ENCODE measurements at places on chromosomes 2 and 18.

- DNase-seq: no peak
These were observed 153.0 kb upstream of the ITGA4 start for GRCh38 chr2:181304011-181304844.

GRCh38 chr2:75820693-75821092 lies 110.0 kb upstream of the GCFC2 start:
- no peak for DNase-seq

DNA sequence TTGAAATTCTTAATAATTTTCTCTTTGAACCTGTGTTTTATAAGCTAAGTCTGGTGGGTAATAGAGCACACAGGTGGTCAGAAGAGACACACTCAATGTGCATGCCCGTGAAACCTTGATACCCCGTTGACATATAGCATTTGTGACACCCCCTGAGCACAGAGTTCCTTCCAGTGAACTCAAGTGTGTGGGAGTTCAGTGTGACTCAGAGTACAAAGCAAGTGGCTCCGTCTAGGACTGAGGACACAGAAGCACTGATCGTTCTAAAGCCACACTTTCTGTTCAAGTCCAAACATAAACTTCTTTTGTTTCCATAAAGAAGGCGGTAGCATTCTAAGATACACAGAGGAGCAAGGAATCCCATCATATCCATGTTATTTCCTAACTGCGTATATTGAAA lies 523.6 kb downstream of the PID1 start:
- DNase-seq: no peak

GRCh38 chr2:8886876-8887275 lies 49.5 kb upstream of the KIDINS220 start:
- DNase-seq: no peak

DNA sequence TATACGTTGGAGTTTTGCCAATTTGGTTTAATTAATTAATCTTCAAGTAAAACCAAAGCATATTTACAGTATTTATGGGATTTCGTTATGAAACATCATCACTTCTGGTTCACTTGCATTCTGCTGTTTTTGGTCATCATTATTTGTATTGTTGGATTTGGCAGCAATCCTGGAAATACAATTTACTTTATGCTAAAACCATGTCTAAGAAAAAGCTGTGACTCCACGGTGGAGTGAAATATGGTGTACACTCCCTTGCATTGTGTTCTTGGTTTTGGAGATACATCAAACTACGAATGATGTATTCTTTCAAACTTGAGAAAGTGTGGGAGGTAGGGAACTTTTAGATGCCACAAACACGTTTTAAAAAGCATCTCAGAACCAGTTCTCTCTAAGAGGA lies 106.4 kb downstream of the CTAGE1 start:
- no peak for DNase-seq

DNA sequence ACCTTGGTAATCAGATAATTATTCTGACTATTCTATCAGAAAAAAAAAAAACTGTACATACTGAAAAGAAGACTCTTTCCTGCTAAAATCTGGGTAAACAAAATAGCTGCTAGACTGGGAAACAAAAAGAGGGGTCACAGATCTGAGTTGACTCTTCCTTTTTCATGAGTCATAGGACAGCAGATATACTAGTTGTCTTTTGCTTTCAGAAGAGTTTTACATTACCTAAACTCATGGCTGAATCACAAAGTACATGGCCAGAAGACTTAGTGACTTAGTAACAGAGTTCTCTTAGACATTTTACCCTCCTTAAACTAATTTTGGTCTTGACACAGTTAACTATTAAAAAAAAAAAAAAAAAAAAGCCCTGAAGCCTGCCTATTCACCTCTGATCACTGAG lies 834.0 kb upstream of the FSHR start:
- DNase-seq: no peak

GRCh38 chr2:12455661-12456060 lies 261.1 kb upstream of the TRIB2 start:
- no peak for DNase-seq

GRCh38 chr2:122366969-122367645 lies 611.7 kb downstream of the TSN start:
- DNase-seq: no peak

DNA sequence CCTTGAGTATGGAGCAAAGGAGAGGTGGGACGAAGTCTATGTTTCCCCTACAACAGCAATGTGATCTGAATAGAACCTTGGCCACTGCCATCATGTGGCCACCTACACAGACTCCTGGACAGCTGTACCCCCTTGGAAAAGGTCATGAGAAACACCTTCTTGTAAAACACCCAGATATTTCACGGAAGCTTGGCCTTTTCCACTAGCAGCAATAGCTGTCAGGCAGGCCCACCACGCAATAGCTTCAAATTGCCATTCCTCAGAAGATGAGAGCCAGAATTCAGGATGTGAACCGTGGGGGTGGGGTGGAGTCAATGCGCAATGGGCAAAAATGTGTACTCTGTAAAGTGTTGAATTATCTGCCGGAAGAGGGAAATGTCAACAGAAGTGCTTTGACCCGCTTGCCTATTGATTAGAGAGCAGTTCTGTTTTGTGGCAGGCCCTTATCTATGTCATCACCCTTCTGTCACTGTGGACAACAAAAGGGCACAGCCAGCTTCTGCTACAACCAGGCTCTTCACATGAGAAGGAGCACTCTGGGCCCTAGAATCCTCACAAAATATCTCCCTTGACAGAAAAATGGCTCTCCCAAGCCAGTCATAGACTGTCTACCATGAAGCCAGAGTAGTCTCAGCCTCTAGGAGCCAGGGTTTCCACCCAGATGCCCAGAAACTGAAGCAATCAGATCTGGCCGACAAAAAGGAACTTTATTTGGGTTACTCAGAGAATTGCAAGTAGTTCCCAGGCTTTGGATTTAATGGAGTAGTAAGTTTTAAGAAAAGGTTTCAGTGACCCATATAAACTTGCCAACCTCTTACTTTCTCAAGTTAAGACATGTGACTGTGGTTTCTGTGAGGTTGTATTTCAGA lies 9.5 kb downstream of the INPP1 start:
- DNase-seq: no peak

GRCh38 chr2:71454221-71455010 lies 1.1 kb downstream of the DYSF start:
- no peak for DNase-seq

GRCh38 chr2:216698895-216699294 lies 3.5 kb upstream of the IGFBP5 start:
- DNase-seq: no peak

- no peak for DNase-seq
These were observed 112.1 kb downstream of the KLHL29 start for GRCh38 chr2:23497063-23497462.

DNA sequence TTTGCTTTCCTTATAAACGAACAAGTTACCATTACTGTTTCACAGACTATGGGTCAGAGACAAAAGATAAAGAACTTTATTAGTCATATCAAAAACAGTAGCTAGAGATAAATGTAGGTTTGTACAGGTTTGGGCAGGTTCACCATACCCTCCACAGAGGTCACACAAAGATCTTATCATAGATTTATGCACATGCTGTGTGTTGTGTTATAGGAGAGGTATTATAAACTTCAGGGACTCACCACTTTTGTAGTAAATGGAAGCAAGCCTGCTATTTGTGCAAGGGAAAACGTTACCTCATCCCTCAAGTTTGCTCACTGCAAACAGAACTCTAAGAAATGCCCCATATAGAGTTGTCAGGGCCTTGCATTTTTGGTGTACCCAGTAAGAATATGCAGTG lies 584.5 kb upstream of the LRRTM1 start:
- DNase-seq: no peak

- DNase-seq: no peak
These were observed 437.4 kb upstream of the CDH19 start for GRCh38 chr18:67041334-67041733.

GRCh38 chr2:147607379-147607778 lies 237.4 kb upstream of the ACVR2A start:
- DNase-seq: no peak

GRCh38 chr18:63062246-63062645 lies 257.3 kb downstream of the BCL2 start:
- DNase-seq: no peak
